ENCODE measurements at places on chromosomes 3 and 15. TPM values are rescaled to one million over a fixed set of nuclear protein-coding genes. Genes with fewer than 3 reads are reported as not detected.

DNA sequence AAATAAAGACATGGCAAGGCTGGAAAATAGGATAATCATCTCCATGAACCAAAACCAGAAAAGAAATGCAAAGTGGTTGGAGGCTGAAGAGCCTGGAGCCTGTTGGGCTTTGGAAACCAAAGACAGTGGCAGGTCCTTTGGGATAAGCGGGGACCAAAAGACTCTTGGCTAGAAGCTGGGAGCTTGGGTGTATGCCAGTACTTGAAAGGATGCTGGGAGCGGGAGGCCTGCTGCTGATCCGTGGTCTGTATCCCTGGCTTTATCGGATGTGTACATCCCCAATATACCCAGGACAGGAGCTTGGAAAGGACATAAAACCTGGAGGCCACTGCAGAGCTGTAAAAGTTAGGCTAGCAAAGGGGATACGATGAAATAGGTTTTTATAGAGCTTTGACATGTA, 1.3 kb upstream of the CHRNB4 start:
- DNase-seq = no peak

- DNase-seq = no peak
These were observed 78.5 kb upstream of the AGBL1 start for GRCh38 chr15:86001200-86001599.

- DNase-seq = no peak
These were observed 23.9 kb upstream of the CTXND1 start for GRCh38 chr15:80275961-80276360.

DTX3L gene
- total RNA-seq = 14.6 TPM

Measured in Right ventricle myocardium inferior (tissue), 1 donor.